ENCODE measurements at places on chromosomes 4 and X.
A peak's percentile ranks its signal among the peaks of the same experiment; 100 is the strongest.

- DNase-seq = no peak
These were observed at the start of gene CCDC160 for GRCh38 chrX:134236626-134237614. Gene CCDC160 (plus strand): TSS chrX:134237182. CDS start chrX:134244801, 7,619 bp downstream.

GRCh38 chr4:124873361-124874171 lies 161.0 kb upstream of the ANKRD50 start:
- no peak for DNase-seq

- peak; percentile 1 for DNase-seq
These were observed 76.4 kb downstream of the MAGED4 start for GRCh38 chrX:52261125-52261462.

GRCh38 chr4:105453550-105454205 lies 20.2 kb downstream of the PPA2 start:
- no peak for DNase-seq

DNA sequence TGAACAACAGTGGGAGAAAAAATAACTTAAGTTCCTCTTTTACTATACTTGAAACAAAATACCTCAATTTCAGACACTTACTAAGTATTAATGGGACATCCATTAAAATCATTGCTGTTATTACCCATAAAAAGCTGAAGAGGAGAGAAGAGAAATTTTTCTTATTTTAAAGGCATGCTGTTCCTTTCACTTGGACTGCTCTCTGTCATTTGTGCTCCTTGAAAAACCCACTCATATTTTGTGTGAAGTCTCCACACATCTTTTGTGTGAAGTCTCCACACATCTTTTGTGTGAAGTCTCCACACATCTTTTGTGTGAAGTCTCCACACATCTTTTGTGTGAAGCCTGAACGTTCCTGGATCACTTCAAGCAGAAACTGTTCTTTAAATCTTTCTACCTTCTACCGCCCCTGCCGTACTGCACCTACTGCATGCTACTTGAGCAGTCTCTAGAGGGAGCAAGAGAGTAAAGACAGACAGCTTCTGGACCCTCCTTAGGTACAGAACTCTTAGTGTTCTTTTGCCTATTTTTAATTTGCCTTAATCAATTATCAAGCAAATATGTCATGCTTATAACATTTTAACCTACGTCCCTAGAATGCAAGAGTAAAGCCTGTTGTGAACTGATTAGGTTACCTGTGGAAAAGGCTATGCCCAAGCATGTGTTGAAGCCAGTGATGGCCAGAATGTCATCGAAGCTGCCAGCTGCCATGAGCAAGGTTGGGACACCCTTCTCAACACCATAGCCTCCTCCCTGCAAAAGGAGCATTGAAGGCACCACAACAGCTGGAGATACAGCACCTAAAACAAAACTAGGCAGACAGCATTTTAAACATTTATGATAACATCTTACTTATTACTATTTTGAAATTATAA lies 27.1 kb upstream of the SLC9B1 start:
- no peak for DNase-seq

GRCh38 chr4:140851032-140851636 lies 94.9 kb upstream of the TBC1D9 start:
- DNase-seq = peak; percentile 41

DNA sequence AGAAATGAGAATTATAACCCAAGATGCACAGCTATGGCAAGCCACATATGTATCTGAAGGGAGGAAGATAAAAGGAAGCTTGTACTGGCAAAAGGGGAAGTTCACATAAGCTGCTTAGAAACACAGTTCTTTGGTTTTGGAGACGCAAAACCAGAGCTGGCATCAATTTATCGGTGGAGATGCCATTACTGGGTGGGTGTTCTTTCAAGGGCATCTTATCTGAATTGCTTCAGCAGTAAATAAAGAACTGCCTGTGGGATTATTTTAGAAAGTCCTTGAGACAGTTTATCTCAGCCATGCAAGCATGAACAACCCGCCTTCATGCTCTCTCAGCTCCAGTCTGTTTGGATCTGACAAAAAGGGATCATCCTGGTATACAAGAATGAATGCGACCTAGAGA lies 60.8 kb downstream of the DDX60 start:
- DNase-seq = no peak

- no peak for DNase-seq
These were observed 1257.3 kb upstream of the DIAPH2 start for GRCh38 chrX:95427389-95427788.

- DNase-seq = no peak
These were observed 634.1 kb downstream of the RPA4 start for GRCh38 chrX:97517763-97518162.

GRCh38 chr4:145153181-145153903 lies 27.0 kb downstream of the OTUD4 start:
- no peak for DNase-seq

- DNase-seq = no peak
These were observed 271.5 kb downstream of the NR3C2 start for GRCh38 chr4:148170408-148171365.

- DNase-seq = no peak
These were observed 3.1 kb downstream of the DUSP9 start for GRCh38 chrX:153649915-153650782.

DNA sequence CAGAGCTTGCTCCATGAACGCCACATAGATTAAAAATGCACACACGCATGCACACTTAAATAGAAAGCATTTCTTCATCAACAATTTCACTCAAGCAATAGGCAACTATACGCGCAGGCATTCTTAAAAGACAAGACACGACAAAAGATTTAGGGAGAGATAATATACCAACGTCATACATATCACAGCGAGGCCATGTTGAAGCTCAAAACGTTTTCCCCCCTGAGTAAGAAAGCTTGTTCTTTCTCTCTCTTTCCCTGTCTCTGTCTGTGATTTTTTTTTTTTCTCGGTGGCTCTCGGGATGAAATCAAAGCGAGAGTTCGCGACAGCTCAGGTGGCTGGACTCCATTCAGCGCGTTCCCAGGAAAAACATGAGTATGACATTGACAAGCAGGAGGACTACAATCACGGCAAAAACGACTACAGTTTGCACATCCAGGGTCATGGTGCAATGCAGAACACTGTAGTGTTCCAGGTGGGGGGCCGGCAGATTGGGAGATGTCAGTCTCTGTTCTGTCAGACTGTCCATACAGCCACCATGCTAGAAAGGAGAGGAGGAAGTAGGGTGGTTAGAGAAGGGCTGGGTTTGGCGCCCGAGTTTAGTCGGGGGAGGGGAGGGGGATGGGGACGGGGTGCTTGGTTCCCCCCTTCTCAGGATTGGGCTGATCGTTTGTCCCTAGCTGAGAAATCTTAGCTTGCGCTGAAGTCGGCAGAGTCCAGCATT lies 30.7 kb downstream of the ARHGEF9 start:
- DNase-seq = no peak

DNA sequence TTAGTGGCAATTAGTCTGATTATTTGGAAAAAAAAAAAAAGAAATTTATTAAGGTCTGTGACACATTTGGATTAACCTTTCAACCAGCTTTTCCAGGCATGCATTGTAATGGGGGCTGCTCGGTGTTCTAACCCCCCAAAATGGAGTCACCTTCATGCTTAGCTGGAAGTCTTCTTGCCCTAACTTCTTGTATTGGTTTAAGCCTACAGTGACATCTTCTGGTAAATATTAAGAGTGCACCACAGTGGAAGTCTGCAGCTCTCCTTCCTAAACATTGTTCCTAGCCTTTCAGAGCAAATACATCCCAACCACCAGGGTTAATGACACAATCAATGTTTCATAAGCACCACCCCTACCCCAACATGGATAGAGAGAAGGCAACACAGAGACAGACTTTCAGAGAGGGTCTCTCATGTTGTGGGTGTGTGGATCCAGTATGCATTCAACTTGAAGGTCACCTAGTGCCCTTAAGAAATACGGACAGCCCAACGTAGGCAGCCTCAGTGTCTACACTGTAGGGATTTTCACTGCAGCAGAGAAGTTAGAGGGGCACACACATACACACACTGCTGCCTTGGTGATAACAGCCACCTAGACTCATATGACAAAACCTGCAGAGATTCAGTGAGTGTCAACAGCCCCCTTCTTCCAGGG lies 142.9 kb upstream of the MBNL3 start:
- DNase-seq = no peak

DNA sequence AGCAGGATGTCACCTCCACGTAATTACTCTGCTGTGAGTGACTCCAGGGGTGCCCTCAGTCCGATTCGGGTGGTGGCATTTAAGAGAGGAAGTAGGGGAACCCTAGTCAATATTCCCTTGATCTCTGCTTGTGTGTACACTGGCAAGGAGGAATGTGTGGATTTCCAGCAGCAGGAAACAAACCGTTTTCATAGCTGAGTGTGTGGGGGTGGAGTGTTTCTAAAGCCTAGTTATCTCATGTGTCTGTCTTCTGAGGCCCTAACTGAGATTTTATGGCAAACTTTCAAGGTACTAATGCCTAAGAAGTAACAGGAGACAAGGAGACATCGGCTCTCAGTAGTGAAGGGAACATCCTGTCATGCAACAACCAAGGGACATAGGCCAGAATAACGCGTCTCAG lies 6.6 kb upstream of the CLDN24 start:
- DNase-seq = no peak
